Activated B cell treated with CpG ODN at 0.5 μM for 24 hours (primary cell): ENCODE measurements at places on chromosomes 11 and 22.

DNA sequence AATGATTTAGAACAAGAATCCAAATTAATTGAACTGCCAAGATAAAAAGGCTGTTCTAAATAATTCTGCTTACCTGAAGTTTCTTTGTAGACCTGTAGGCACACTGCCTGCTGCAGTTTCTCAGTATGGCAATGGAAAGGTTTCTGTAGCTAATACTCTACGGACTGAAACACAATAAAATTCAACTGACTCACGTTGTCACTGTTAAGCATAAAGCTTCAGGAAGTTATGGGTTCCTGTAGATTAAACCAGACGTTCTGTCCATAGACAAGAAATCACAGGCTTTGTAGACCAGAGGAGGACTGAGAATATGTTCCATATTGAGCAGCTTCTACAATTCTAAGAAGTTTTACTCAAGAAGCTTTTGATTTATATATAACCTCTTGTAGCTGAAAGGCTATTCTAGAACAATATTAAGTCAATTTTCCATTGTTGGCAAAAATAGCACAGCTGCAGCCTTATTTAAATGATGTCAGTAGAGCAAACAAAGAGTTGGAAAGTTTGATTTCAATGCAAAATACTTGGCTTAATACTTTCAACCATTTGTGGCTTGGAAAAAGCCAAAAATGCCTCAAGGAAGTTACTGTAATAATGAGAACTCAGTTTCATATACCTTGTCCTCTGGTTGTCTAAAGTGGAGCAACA lies at the start of gene GLYATL2:
Gene GLYATL2, minus strand, starts transcription at position 344 of the 645 bp plus-strand sequence. CDS start 5,092 bp downstream, outside the sequence.
- no peak for DNase-seq

- no peak for DNase-seq
Measured at GRCh38 chr11:47376107-47376524, 2.2 kb downstream of the SPI1 start.

GRCh38 chr11:34840736-34841386 lies 75.3 kb downstream of the APIP start:
- no peak for DNase-seq

DNA sequence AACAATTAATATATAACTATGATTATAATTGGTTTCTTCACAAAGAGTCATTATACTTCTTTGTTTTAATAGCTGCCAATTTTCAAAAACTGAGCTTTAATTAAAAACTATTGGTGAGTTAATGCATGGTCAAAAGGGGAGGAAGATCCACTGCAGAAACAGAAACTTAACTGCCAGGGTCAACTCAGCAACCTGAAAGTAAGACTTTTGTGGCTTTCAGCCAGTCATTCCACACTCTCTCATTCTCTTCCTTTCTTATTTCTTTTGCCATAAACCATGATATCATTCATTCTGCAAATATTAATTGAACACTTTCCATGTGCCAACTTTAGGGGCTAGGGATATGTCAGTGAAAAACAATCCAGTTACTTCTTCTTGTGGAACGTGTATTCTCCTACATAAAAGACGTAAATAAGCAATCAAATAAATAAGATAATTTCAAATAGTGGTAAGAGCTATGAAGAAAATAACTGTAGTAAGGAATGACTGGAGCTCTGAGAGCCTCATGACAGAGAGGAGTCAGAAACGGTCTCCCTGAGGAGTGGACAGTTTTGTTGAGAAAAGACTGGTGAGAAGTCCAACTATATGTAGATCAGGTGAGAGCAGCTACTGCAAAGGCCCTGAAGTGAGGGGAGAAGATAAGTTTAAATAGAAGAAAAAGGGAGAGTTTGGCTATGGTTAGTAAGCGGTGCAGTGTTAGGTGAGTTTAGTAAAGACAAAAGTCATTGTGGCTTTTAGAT lies 130.5 kb downstream of the GRIA4 start:
- DNase-seq = no peak

DNA sequence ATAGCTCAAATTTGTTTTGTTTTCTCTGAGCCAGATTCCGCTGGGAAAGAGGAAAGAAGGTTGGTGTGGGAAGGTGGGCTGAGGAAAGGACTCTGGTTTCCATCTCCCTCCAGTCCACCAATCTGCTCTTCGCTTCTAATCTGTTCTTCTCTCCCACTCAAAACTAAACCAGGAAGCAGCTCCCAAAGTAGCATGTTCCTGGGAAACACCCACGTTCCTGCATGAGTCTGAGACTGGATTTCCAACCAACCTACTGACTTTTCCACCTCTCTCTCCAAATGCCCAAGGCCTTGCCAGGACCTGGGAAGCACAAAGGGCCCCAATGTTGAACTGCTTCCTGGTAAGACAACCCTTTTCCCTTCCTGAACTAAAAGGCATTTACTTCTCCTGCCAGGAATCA lies 110.2 kb downstream of the WT1 start:
- DNase-seq = no peak

- no peak for DNase-seq
Measured at GRCh38 chr11:35303596-35304385, 115.6 kb downstream of the SLC1A2 start.

DNA sequence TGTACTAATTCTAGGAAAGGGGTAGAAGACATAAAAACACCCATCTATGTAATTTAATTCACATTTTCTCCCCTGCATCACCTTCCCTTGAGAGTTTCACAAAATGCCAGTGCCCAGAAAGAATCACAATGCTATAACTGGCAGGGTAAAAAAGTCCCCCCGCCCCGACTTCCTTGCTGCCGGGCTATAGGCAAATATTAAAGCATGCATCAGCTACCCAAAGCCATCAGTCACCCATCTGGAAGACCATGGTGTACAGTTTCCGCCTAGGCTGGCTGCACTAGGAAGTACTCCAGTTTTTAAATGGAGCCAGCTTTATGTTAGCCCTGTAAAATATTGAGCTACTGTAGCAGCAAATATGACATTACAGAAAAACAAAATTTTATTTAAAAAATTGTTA lies 67.8 kb downstream of the ST14 start:
- DNase-seq = no peak

GRCh38 chr11:78346799-78347198 lies 70.8 kb downstream of the GAB2 start:
- no peak for DNase-seq

- no peak for DNase-seq
Measured at GRCh38 chr11:27183672-27184457, 143.2 kb downstream of the BBOX1 start.

DNA sequence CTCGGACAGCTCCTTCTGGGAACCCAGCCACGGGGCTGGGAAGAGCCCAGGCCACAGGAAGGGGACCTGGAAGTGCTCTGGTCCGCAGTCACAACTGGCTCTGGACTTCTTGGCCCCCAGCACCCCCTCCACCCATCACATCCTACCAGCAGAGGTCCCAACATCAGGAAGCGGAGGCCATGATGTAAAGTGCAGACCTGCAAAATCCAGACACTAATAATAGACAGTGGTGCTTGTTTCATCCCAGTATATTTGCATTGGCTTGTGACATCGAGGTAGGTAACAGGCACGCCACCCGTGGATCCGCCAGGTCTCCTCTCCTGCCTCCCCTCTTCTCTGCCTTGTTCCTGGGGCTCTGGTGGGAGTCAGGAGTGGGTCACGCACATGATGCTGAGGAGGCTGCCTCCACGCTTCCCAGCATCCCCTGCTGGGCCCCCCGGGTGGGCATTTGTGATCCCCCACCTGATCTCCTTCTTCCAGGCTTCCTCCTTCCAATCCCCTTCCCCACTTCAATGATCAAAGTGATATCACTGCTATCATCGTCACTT lies 1454.0 kb downstream of the BRD1 start:
- DNase-seq = no peak

DNA sequence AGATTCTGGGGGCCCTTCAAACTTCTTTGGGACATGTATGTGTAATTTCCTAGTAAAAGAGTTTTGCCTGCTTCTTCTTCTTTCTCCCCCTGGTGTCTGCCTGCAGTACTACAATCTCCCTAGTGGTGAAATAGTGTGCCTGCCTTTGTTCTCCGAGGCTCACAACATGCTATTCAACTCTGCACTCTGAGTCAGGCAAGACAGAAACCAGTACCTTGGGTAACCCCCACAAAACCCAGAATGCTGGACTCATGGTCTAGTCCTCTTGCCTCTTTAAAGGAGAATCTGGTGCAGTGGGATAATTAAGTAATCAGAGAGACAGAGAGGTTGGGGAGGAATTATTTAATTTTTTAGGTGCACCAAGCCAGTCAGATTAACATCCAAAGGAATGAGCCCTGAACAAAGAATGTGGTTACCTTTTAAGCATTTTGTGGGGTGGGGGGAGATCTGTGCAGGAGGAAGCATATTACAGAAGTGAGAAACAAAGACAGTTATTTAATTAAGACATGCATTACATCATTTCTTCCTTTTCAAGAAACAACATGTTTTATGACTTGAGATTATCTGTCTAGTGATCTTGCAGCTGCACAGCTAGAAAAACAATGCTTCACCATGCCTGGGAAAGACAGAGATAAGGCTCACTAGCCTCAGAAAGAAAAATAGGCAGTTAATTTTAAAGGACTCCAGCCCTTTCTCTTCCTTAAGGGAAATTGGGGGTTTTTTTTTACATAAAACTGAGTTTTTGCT lies 11.0 kb upstream of the MS4A6A start:
- no peak for DNase-seq

DNA sequence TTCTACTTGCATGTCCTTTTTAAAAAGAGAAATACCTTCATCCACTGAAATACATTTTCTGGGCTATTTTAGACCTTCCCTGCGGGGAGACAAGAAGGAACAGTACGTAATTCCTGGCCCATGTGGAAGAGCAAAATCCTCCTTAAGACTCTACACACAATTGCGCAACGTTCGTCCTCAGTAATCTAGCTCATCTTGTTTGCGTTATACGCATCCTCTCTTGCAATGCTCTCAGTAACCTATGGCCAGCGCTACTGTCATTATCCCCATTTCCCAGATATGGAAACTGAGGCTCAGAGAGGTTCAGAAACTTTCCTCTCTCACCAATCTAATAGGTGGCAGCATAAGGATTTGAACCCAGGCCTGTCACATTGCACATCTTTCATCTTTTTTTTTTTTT lies 54.6 kb downstream of the RPUSD4 start:
- DNase-seq = no peak

DNA sequence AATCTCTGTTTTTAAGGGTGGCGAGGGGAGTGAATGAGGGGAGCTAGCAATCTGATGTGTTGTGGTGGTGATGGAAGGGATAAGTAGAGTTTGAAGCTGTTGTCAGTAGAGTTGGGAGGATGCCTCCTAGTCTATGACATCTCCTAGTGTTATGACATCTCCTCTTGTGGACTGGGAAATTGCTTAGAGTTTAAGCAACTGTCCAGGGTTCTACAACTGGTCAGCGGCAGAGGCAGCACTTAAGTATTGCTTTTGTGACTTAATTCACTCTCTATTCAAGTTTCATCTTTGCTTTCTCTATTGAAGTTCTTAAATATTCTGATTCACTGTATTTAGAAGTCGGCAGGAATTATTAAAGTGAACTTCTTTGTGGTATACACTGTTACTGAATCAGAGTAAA lies 13.8 kb downstream of the BMAL1 start:
- DNase-seq = no peak

- no peak for DNase-seq
Measured at GRCh38 chr11:119023741-119024140, 5.2 kb downstream of the TRAPPC4 start.

GRCh38 chr11:86403458-86403857 lies 28.8 kb downstream of the CCDC81 start:
- no peak for DNase-seq

DNA sequence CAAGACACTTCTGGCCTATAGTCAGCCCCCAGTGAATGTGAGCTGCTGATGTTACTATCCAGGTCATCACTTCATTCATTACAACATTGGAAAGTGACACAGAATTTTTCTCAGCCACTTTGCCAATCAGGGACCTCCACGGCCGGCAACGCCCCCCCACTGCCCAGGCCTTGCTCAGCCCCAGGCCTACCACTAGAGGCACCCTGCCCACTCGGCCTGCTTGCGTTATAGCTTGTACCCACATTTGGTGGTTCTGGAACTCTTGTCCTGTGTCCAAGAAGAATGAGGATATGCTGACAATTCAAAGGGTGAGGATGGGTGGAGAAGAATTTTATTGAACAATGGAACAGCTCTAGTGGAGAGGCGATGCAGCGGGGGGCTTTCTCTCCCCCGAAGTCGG lies 96.2 kb downstream of the TSPAN18 start:
- no peak for DNase-seq

GRCh38 chr22:29727131-29727523 lies 7.3 kb downstream of the CABP7 start:
- DNase-seq = no peak

DNA sequence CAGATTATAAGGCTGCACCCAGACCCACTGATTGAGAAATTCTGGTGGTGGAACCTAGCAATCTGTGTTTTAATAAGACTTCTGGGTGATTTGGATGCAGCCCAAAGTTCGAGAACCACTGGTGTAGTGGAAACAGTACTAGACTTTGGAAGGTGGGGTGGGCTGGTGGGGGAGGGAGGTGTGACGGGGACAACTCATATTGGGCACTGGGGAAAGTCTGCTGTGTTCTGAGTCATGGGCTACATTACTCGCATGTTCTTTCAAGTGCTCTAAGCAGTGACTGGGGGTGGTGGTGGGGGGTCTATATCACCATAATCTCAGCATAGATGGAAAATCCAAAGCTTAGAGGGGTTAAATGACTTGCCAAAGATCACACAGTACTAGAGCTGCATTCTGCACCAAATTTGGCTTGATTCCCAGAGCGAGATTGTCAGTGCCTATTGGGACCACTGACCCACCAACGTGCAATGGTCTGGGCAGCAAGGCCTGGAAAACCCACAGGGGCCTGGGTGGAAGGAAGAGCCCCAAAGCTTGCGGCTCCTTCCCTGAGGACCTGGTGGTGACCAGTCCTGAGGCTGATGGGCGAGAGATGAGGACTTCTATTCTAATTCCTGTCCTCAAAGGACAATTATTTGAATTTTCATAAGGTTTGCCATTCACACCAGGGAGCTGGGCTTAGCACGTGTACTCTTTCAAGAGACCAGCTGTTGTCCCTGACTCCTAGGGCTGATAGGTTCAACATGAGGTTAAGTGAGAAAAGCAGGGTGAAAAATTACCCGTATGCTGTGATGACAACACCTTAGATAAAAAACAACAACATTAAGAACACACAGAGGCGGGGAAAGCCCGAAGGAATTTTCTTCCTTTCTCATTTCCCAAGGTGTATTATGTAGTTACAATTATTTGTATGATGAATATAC lies 77.5 kb upstream of the NARS2 start:
- DNase-seq = no peak

DNA sequence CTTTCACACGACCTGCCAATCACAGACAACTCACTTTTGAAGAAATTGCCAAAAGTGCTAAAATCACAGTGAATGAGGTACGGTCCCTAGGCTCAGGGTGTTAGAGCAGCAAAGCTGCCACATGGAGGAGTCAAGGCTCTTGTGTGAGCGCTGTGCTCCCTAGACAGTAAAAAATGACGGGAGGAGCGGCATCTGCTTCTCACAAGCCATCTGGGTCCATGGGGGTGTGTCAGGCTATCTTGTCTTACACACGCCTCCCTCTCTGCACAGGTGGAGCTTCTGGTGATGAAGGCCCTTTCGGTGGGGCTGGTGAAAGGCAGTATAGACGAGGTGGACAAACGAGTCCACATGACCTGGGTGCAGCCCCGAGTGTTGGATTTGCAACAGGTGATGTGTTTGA lies 14.8 kb downstream of the PSMD13 start:
- no peak for DNase-seq
